ENCODE measurements at places on chromosomes 6 and 20.

DNA sequence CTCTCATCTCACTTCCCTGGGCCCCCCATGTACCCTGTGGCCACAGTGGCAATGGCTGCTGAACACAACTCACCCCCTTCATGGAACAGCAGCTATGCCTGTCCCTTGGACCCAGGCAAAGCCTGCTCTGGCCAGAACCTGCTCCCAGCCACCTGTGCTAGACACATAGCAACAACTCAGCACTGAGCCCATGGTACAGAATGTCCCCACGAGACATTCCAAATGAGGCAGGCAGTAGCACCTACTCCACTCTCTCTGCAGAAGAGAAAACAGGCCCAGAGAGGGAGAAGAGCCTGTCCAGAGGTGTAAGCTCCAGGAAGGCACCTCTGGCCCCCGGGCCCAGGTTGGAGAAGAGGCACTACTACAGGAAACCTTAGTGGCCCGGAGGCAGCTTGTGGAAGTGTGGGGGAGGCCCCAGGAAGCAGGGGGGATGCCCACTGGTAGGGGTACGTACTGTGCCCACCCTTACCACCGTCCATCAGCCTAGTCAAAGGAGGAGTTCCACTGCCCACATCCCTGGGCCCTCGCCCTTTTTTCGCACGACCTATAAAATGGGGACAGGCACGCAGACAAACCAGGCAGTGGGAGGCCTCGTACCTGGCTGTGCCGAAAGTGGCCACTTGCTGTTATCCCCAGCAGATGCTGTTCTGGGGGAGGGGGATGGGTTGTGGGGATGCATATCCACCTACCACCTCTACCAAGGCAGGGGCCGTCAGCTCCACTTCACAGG is 97.2 kb downstream of the ASXL1 start:
- no peaks in the 10 kb centered on the region for H3K36me3 ChIP-seq
- H3K27me3 ChIP-seq = no peaks in the 10 kb centered on the region
- H3K4me1 ChIP-seq = peaks cover 13% of the 10 kb centered on the region
- no peak overlapping the region for H3K27ac ChIP-seq

- no peak for DNase-seq
- no peak overlapping the region for H3K27ac ChIP-seq
- no peaks in the 10 kb centered on the region for H3K4me1 ChIP-seq
- no peaks in the 10 kb centered on the region for H3K36me3 ChIP-seq
- H3K27me3 ChIP-seq = no peaks in the 10 kb centered on the region
These were observed 227.6 kb downstream of the HAO1 start for GRCh38 chr20:7712661-7713060.

DNA sequence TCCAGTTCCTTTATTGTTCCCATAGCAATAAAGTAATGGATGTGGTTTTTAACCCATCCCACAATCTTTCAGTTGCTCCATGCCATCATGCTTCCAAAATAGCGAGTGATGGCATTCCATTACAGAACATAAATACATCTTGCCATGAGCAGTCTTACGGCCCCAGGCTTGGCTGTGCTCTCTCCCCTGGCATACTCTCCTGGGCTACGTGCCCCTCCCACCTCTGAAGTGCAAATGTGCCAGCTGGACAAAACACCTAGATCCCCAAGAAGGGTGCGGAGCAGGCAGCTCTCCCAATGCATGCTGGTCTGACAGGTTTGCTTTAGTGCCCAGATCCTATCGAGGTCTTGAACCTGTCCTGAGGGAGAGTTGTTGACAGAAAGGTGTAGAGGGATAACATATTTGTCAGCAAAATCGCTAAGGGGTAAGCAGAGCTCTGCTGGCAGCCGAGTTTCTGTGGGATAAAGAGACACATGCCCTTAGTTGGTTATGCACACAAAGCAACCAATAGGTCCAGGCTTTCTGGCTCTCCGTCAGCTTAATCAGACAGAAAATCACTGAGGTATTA is 43.9 kb upstream of the PAX1 start:
- no peak overlapping the region for H3K27ac ChIP-seq
- no peaks in the 10 kb centered on the region for H3K27me3 ChIP-seq
- H3K4me3 ChIP-seq = no peak overlapping the region

- no peaks in the 10 kb centered on the region for H3K4me1 ChIP-seq
- no peak for DNase-seq
- no peaks in the 10 kb centered on the region for H3K36me3 ChIP-seq
These were observed 413.1 kb downstream of the PLCB1 start for GRCh38 chr20:8545212-8545611.

- H3K36me3 ChIP-seq = no peaks in the 10 kb centered on the region
- H3K27me3 ChIP-seq = no peaks in the 10 kb centered on the region
- no peaks in the 10 kb centered on the region for H3K4me1 ChIP-seq
- DNase-seq = no peak
- no peak overlapping the region for H3K27ac ChIP-seq
- H3K4me3 ChIP-seq = no peak overlapping the region
These were observed 15.5 kb upstream of the SMAP1 start for GRCh38 chr6:70652216-70652615.

GRCh38 chr6:72911463-72912155 is 289.7 kb downstream of the KCNQ5 start:
- no peaks in the 10 kb centered on the region for H3K36me3 ChIP-seq
- H3K27me3 ChIP-seq = no peaks in the 10 kb centered on the region
- H3K4me3 ChIP-seq = no peak overlapping the region
- DNase-seq = no peak

DNA sequence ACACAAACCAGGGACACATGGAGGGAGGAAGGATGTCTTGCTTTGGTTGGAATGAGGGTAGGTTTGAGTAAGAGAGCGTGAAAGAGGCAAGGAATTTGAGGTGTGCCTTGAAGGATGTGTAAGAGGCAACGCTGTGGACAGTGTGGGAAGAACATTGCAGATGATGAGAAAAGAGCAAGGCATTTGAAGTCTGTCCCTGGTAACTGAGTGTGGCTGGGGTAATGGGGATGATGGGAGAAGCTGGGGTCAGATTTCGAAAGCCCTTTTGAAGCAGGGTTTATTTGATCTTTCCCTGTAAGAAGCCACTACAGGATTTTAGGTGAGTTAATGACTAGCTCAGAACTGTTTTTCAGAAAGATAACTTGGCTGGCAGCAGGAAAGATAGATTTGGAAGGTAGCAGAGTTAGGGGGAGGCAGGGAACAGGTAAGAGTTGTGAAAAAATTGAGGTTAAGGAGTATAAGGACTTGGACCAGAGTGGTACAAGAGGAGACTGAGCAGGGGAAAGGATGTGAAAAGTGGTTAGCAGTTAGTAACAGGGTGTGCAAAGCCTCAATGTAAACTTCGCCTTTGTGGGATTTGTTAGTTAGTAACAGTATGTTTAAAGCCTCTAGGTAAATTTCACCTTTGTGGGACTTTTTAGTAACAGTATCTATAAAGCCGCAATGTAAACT is 17.7 kb downstream of the UTRN start:
- H3K27me3 ChIP-seq = no peaks in the 10 kb centered on the region
- H3K27ac ChIP-seq = no peak overlapping the region
- no peaks in the 10 kb centered on the region for H3K36me3 ChIP-seq
- no peak for DNase-seq

GRCh38 chr20:64238851-64239387 is 16.6 kb upstream of the PCMTD2 start:
- H3K36me3 ChIP-seq = no peaks in the 10 kb centered on the region
- DNase-seq = no peak
- H3K27me3 ChIP-seq = no peaks in the 10 kb centered on the region
- H3K4me3 ChIP-seq = no peak overlapping the region

DNA sequence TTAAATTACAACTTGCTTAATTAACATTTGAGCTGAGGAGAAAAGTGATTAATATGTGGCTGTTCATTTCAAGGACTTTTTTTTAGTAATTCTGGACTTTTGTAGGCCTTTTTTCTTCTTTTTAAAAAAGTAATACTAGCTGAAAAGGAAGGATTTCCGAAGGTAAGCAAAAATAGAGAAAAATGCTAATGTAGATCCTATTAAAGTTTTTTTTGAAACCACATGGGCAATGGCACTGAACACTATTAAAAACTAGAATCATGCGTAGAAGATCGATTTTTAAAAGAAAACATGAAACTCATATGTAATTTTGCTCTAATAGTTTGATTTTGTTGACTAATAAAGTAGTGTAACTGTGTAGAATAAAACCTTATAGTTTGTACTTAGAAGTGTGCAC is 2.4 kb downstream of the BAG2 start:
- peaks cover 4% of the 10 kb centered on the region for H3K36me3 ChIP-seq
- DNase-seq = no peak
- H3K4me3 ChIP-seq = peak overlapping the region; percentile 89
- H3K27ac ChIP-seq = peak overlapping the region; percentile 95
- peaks cover 54% of the 10 kb centered on the region for H3K4me1 ChIP-seq
- no peaks in the 10 kb centered on the region for H3K27me3 ChIP-seq

- no peaks in the 10 kb centered on the region for H3K27me3 ChIP-seq
- H3K4me3 ChIP-seq = no peak overlapping the region
- no peaks in the 10 kb centered on the region for H3K4me1 ChIP-seq
- no peak overlapping the region for H3K27ac ChIP-seq
These were observed 22.1 kb upstream of the ZNF318 start for GRCh38 chr6:43391440-43392031.

- no peak overlapping the region for H3K27ac ChIP-seq
- H3K36me3 ChIP-seq = no peaks in the 10 kb centered on the region
- H3K27me3 ChIP-seq = no peaks in the 10 kb centered on the region
- H3K4me3 ChIP-seq = no peak overlapping the region
- DNase-seq = no peak
These were observed 107.7 kb upstream of the CDYL start for GRCh38 chr6:4668271-4669179.

DNA sequence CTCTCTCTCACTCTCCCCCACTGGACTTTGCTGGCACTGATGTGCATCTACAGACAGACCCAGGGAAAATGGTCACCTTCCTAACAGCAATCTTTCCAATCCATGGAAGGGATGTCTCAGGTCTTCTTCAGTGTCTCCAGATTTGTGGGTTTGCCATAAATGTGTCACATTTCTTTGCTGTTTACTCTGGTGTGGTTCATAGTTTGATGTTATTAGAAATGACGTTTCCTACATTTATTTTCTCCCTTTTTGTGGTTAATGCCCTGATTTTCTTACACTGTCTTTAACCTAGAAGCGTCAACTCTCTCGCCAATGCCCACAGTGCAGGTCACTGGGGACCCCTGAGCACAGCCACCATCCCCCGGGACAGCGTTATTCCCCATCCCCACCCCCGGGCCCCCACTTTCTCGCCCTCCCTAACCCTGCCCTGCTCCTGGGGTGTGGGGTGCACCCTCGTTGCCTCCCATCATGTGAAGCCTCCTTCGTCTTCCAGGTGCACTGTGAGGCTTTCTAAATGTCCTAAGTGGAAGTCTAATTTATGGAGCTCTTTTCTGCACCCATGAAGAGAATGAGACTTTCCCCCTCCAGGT is 86.5 kb downstream of the YTHDF1 start:
- H3K4me3 ChIP-seq = no peak overlapping the region
- H3K27me3 ChIP-seq = no peaks in the 10 kb centered on the region
- DNase-seq = no peak

- H3K4me3 ChIP-seq = no peak overlapping the region
- no peaks in the 10 kb centered on the region for H3K27me3 ChIP-seq
- no peaks in the 10 kb centered on the region for H3K4me1 ChIP-seq
- no peaks in the 10 kb centered on the region for H3K36me3 ChIP-seq
These were observed 36.9 kb upstream of the CD2AP start for GRCh38 chr6:47440719-47441118.

GRCh38 chr6:137093183-137094069 is 48.7 kb upstream of the IL20RA start:
- H3K4me1 ChIP-seq = no peaks in the 10 kb centered on the region
- H3K4me3 ChIP-seq = no peak overlapping the region
- H3K36me3 ChIP-seq = no peaks in the 10 kb centered on the region

DNA sequence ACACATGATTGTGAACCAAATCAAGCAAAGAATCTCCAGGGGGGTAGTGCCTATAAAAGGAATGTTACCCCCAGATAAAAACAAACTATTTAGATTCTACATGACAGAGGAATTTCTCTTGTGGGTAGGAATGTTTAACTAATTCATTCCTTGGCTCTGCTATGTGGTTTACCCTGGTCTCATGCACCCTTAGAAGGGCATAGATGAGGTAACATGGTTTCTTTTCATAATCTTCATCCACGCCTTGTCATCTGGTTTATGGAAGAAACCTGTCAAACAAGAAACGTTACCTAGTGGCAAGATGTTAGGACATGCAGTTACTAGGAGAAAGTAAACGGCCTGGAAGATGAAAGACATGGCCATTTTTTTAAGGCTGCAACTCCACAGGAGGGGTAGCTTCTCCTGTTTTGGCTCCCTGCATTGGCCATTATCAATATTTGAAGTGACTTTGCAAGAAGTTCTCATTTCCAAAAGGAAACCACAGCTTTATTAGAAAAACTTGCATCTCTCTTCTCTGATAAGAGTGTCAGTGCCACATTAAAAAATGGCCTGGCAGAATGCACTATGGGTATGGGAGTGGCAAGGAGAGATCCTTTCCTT is 45.5 kb downstream of the STX11 start:
- H3K4me1 ChIP-seq = no peaks in the 10 kb centered on the region
- H3K36me3 ChIP-seq = no peaks in the 10 kb centered on the region
- H3K4me3 ChIP-seq = no peak overlapping the region
- no peaks in the 10 kb centered on the region for H3K27me3 ChIP-seq

DNA sequence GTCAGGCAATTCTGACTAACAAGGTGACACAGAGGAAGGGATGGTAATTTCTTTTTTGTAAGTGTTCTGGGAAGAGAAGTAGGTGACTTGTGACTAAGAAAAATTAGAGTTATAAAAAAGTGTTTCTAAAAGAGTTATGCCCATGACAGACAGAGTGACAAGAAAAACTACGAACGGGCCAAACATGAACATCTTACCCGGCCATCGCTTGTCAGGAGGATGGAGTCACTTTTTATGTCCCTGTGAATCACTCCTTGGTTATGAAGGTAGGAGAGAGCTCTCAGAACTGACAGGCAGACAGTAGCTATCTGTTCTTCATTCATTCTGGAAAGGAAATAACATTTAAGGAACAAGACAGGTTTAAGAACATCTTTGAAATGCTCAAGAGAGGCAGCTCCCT is 43.0 kb downstream of the LAMP5 start:
- no peak overlapping the region for H3K4me3 ChIP-seq
- no peaks in the 10 kb centered on the region for H3K36me3 ChIP-seq
- H3K4me1 ChIP-seq = no peaks in the 10 kb centered on the region
- no peak for DNase-seq
- H3K27me3 ChIP-seq = no peaks in the 10 kb centered on the region

- no peaks in the 10 kb centered on the region for H3K36me3 ChIP-seq
- H3K27ac ChIP-seq = peak overlapping the region; percentile 65
These were observed 2.1 kb downstream of the SOBP start for GRCh38 chr6:107491760-107492660.

- no peaks in the 10 kb centered on the region for H3K4me1 ChIP-seq
- no peaks in the 10 kb centered on the region for H3K36me3 ChIP-seq
- H3K27me3 ChIP-seq = no peaks in the 10 kb centered on the region
- H3K4me3 ChIP-seq = peak overlapping the region; percentile 66
- H3K27ac ChIP-seq = peak overlapping the region; percentile 83
These were observed 27.3 kb downstream of the GSTA3 start for GRCh38 chr6:52881996-52882841.
